ENCODE measurements at places on chromosomes 11 and 22.
A peak's percentile ranks its signal among the peaks of the same experiment; 100 is the strongest.

DNA sequence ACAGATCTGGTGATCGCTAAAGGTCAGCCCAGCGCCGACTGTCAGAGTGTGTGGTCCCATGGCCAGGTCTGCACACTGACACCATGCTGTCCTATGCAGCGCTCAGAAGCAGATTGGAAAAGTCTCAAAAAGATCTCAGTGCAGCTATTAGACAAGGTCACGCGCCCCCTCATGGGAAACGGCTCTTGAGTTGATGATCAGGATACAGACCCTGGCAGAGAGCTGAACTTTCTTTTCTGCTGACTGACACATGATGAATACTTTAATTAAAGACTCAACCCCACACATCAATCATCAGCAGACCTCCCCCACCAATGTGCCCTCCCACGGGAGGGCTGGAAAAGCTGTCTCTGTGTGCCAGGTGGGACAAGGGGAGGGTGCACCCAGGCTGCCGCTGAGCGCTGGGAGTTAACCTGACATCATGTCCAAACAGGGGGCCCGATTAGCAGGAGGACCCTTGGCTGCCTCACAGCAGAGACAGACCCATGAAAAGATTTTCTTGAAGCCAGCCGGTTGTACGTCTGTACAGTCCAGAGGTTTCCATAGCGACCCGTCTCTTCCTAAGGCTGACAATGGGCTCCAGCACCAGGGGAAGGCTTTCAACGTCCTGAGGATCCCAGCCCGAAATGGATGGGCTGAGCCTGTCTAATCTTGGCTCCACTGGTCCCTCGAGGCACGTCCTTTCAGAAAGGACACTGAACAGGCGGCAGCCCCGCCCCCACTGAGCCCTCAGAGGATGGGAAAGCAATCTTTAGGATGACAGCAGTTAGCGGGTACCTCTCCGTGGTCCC, 26.9 kb downstream of the RASD2 start:
- DNase-seq: no peak

GRCh38 chr11:118084247-118084646, 2.5 kb downstream of the SMIM35 start:
- no peak for DNase-seq

- no peak for DNase-seq
These were observed 20.1 kb downstream of the ADA2 start for GRCh38 chr22:17199003-17199731.

DNA sequence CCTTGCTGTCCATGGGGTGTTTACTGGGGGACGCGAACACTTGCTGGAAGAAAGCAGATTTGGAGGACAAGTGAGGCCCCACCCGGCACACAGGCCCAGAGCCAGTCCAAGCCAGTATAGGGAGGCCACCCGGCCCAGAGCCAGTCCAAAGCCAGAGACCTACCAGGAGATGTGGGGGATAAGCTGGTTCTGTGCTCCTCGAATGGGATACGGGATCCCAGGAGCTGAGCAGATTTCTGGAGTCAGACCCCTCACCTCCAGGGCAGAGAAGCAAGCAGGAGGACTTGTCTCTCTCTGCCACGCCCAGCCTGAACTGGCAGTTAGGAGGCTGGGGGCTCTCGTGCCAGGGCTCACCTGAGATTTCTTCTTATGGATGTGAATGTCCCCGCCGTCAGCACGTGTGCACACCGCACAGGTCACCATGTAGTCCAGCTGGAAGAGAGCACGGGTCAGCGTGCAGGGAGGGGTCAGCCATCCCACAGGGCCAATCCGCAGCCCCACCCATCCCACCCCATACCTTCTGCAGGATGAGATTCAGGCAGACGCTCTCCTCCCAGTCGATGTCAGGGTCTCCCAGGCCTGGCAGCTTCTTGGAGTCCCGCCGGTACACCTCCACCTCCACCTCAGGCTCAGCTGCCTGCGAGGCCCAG, 35.3 kb downstream of the KIAA0930 start:
- DNase-seq: no peak

- DNase-seq: no peak
These were observed 45.4 kb upstream of the ATXN10 start for GRCh38 chr22:45626198-45626651.

DNA sequence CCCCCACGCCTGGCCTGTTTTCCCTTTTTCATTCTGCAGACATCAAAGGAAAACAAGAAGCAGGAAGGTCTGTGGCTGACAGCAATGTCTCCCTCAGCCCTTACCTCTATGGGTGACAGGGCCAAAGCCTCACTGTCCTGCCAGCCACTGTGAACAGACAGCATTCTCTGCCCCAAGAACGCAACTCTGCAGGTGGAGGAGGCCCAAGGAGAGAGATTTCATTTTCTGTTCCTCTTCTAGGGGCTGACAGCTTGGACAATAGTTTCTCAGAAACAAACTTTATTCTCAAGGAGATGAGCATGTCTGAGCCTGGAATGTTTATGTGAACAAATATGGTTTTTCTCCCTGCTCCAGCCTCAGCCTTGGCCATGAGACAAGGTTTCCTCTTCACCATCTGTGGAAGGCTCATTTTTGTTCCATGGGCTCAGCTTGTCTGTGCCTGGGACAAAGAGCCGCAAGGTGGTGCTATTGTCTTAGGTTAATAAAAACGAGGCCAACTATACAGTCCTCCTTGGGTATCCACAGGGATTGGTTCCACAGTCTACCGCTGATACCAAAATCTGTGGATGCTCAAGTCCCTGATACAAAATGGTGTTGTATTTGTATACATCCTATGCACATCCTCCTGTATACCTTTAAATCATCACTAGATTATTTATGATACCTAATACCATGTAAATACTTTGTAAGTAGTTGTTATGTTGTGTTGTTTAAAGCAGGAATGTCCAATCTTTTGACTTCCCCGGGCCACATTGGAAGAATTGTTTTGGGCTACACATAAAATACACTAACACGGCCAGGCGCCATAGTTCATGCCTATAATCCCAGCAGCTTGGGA, 5.8 kb downstream of the PIWIL3 start:
- peak; percentile 86 for DNase-seq

All from lower leg skin (tissue), 4 donors.